Activated CD4-positive, alpha-beta T cell treated with anti-CD3 and anti-CD28 coated beads, Interleukin-2, amount 50 U/mL, for 24 hours (primary cell): ENCODE measurements at places on chromosomes 11 and 22.

DNA sequence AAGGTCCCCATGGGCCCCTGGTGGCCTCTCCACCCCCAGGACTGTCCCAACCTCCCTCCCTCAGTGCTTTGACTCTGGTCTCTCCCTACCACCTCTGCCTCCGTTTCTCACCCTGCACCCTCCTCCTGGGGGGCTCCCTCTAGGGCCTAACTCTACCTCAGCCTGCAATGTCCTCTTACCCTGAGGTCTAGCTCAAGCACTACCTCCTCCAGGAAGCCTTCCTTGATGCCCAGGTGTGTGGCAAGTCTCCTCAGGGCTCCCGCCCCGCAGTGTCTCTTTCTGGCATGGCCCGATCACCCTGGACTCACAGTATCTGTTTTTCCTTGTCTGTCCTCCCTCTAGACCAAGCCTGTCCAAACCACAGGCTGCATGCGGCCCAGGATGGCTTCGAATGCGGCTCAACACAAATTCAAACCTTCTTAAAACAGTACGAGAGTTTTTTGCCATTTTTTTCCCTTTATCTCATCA lies 90.8 kb downstream of the PHF21B start:
- no peak for DNase-seq

- DNase-seq = no peak
Measured at GRCh38 chr11:68942095-68942620, 38.5 kb downstream of the IGHMBP2 start.

DNA sequence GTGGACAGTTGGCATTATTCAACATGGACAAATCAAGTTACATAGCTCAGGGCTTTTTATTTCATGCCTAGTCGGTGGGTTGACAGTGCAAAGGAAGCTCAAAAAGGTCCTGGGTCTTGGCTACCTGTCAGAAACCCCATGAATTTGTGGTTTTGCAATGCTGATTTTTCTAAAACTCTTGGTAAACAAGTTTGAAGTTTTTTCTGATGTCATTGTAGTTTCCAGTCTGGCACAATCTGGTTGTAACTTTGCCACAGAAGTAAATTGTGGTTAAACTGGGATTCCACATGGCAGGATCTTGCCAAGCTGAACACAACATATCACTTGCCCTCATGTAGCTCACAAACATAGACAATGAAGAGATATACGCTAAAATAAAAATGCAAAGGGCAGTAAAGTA lies 100.8 kb downstream of the EHF start:
- DNase-seq = no peak

DNA sequence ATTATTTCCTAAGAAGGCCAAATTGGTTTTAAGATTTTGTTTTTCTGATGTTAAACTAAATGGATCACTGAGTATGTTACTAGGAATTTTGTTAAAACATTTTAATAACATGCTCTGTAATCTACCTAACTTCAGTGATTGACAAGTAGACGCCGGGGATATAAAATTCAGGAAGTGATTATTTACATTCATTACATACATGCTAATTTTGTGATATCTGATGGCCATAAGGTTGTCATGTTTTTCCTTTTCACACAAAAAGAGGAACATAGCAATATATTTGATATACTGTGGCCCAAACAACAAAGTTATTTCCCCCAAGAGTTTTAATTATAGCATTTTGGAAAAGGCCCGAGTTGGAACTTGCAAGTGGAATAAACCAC lies 12.1 kb downstream of the SCUBE1 start:
- no peak for DNase-seq
